CD4-positive, alpha-beta T cell treated with Interleukin-15 for 4 hours (primary cell): ENCODE measurements at places on chromosomes 13 and 19.
A peak's percentile ranks its signal among the peaks of the same experiment; 100 is the strongest.

DNA sequence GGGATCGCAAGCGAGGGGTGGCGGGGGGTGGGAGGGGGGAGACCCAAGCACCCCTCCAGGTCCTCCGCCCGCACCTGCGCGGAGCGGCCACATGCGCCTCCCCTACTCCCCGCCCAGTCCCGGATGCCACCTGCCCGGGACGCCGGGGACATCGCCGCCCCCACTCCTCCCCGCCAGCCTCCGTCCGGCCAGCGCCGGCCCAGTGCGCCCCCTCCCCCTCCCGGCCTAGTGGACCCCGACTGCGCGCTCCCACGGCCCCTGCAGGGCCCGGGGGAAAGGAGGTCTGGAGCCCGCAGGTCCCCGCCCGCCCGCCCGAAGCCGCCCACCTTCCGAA is 263 bp downstream of the RHPN2 start:
- no peak for DNase-seq

GRCh38 chr13:110533771-110534670 is 27.5 kb downstream of the RAB20 start:
- DNase-seq: no peak

- peak; percentile 67 for DNase-seq
Observed at GRCh38 chr13:41054212-41054877, 7.0 kb upstream of the WBP4 start.

GRCh38 chr19:538641-539428 is 5.0 kb upstream of the GZMM start:
- DNase-seq: no peak

- DNase-seq: peak; percentile 66
Observed at GRCh38 chr19:1001538-1002166, 1.4 kb downstream of the GRIN3B start.

DNA sequence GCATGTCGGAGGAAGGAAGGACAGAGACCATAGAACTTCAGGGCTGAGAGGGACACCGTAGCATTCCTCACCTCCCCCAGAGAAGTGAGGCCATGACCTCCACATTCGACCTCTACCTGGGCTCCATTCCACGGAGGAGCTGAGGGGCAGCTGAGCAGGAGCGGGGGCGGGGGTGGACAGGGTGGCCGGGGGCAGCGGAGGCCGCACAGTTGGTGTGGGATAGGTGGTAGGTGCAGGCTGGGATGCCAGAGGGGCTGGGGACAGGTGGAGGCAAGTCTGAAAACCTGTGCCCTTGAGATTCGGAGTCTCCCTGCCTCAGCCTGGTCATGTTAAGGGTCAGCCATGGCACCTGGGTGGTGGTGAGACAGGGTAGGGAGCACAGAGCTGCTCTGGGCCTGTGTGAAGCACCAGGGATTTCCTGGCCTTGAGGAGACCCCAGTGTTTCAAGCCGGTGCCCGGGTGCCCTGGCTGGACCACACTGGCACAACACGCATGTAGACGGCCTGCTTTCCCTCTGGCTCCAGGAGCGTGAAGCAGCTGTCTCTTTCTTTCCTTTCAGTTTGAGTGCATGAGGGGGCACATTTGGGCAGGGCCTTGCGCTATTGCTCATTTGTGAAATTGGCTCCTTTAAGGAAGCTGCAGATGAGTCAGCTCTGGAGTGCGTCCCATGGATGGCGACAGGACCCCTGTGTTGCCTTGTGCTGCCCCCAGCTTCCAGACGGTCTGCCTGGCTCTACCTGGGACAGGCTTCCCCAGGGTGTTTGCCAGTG is 51.8 kb downstream of the TSSK6 start:
- DNase-seq: no peak

DNA sequence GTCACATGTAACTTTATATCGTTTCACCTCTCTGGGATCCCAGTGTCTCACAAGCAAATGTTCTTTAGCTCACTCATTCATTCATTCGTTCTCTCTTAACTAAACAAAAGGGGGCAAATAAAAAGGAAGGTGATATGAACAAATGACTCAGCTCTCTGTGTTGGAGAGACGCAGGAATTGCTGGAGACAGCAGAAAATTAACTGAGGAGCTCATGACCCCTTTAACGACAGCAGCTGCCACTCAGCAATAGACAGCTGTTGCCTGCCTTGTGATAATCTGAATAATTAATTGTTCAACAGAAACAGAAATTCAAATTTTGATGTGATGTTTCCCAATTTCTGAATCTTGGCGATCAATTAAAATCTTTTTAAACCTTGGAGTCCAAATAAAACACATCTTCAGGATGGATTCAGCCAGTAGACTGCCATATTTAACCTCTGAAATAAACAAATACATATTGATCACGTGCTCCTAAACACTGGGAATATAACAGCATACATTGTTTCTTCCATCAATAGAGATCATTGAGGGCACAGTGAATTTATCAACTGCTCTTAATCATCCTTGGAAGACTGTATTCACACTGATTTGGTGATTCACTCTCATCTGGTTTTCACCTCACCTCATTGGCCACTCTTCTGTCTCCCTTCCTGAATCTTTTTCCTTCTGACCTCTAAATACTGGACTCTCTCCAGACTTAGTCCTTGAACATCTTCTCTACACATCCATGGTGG is 63.3 kb downstream of the MBNL2 start:
- DNase-seq: no peak

DNA sequence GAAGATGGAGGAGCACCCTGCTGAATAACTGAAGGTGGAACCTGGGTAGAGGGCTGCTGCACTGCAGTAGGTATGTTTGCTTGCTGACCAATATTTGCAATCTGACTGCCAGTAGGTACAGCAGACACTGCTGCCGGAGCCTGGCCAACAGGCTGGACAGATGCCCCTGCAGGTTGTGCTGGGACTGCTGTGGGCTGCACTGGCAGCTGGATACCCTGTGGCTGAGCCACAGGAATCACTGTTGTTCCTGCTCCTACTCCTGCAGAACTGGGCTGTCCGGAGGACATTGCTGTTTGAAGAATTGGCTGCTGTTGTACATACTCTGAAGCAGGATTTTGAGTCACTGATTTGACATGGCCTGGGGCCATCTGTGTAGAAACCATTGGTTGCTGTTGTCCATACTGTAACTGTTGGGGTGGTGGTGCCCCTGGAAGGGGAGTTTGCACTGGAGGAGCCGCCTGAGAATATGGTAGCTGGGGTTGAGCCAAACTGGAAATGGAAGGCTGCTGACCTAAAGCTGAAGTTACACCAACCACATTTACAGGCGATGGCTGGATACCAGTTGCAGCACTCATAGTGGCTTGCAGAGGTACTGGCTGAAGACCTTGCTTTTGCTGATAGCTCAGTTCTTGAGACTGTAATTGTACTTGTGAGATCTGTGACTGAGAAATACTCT is 2.2 kb downstream of the TSC22D1 start:
- no peak for DNase-seq

- no peak for DNase-seq
Observed at GRCh38 chr13:54592201-54592600, 1563.6 kb downstream of the OLFM4 start.

DNA sequence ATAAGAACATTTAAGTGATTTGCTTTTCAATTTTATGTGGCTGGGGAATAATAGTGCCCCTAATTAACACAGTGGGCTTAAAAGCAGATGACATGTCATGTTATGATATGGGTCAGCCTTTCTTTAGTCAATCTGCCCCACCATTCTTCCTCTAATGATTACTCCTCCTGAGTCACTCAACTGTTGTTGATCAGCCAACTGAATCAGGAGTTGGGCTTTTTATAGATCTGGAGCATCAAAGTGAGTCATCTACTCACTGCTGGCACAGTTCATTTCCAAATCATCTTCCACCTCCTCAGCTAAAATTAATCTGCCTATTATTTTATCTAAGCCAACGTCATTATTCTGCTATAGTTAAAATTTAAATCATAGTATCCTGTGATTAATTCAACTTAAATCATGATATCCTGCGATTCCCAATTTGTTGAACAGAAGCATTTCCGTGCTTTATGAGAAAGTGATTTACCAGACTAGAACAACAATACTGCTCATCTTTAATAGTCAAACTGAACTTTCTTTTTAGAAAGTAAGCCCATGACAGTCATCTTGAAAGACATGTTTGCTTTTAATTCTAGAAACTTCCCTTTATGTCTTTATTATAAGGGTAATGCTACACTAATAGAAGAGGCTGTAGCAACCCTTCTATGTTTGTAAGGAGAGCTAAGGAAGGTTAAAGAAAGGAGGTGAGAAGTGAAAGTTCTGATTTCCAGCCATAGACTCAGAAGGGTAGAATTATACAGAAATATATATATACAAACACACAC is 551.4 kb downstream of the TBC1D4 start:
- DNase-seq: no peak

GRCh38 chr19:18294467-18294864 is 13.0 kb upstream of the JUND start:
- peak; percentile 94 for DNase-seq

DNA sequence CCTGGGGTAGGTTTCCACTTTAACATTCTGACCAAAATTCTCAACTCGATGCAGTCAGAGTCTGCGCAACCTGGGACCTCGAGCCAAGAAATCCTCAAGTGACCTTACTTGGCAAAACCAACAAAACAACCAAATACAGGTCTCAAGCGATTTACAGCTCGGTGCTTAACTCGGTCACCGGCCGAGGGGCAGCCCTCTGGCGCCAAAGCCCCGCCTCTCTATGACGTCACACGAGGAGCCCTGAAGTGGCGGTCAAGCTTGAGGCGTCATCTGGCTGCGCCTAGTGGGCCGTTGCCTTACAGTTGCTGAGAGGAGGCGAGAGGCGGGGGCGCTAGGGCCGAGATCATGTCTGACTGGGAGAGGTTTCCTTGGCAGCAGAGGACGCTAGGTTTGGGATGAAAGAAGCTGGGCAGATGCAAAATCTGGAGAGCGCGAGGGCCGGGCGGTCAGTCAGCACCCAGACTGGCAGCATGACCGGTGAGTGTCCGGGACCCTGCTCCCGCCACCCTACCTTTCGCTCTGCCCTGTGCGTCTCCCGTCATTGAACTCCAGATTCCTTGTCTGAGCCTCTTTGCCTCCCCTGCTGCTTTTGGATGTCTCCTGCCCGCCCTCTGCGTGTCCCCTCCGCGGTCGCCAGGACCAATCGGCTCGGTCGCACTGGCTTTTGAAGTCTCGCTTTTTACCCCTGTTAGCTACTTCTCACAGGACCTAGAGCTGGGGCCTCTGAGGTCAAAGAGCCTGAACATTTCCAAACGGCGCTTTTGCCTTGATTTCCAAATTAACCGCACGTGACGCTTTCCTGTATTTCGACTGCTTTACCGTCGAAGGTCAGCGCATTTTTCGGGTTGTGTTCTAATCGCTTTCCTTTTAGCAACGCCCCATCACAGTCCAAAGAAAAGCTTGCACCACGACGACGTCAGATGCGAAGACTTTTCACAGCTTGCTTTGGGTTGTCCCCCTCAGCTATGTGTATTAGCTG is at the start of gene CDADC1:
CDADC1 (plus strand) TSS at position 283 of the 979 bp plus-strand sequence; CDS start at position 396, 113 bp downstream.
- DNase-seq: peak; percentile 89

DNA sequence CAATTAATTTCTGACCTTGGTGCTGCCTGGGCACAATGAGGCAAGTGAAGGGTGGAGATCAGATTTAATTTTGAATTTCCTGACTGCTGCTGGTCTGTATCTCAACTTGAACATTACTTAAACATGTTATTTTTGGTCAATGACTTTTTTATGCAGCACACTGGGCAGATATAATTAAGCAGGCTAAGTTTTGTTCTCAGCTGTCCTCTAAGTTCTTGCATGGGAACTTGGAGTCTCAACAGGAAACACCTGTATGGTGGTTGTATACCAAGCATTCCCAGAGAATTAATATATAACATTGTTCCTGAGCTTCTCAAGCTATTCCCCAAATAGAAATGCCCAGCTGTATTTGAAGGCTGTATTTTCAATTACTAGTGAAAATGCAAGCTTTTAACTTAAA is 113.5 kb upstream of the EDNRB start:
- DNase-seq: no peak

- DNase-seq: no peak
Observed at GRCh38 chr19:55451163-55451964, 8.3 kb upstream of the SHISA7 start.

GRCh38 chr19:45999653-46000121 is 4.4 kb downstream of the CCDC61 start:
- no peak for DNase-seq

GRCh38 chr13:90089051-90089450 is 1258.4 kb upstream of the MIR17HG start:
- DNase-seq: no peak

GRCh38 chr13:101346161-101346560 is 70.1 kb downstream of the NALCN start:
- DNase-seq: no peak

DNA sequence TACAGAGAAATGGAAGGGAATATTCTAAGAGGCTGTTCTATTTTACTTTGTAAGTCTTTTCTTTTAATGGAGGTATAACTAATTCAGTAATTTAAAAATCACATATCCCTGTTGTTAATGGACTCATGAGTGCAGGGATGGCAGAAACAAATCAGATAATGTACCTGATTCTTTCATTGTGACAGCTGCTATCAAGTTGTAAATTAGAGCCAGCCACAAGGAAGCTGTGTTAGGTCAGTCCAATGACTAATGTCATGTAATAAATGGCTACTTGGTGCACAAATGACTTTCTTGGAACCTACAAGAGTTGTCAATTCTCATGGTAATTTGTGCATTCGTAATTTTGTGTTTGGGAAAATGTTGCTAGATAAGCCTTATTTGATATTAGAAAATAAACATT is 446.4 kb downstream of the DCT start:
- DNase-seq: no peak

GRCh38 chr13:39130301-39130700 is 92.0 kb downstream of the NHLRC3 start:
- no peak for DNase-seq

- peak; percentile 13 for DNase-seq
Observed at GRCh38 chr19:2332341-2333026, 4.0 kb downstream of the SPPL2B start.

DNA sequence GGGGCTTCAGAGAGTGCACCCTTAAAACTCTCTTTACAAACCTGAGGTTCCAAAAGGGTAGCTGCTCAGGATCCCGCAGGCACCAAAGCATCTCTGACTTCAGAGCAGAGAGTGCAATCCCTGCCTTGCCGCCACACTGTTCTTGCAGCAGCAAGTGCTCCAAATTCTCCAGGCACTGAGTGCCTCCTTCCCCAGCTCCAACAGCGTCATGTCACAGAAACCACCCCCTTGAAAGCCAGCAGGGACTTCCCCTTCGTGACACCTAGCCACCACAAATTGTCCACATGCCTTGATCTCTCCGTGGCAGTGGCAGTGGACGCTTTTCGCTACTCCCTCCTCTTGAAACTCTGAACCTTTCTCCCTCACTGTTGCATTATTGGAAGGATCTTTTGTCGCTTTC is 39.9 kb downstream of the MBNL2 start:
- DNase-seq: no peak

- DNase-seq: peak; percentile 39
Observed at GRCh38 chr19:1672038-1672768, 19.8 kb upstream of the TCF3 start.

- peak; percentile 86 for DNase-seq
Observed at GRCh38 chr19:35211545-35212230, 16.9 kb downstream of the FAM187B start.

GRCh38 chr13:33471204-33471603 is 185.6 kb upstream of the STARD13 start:
- no peak for DNase-seq

DNA sequence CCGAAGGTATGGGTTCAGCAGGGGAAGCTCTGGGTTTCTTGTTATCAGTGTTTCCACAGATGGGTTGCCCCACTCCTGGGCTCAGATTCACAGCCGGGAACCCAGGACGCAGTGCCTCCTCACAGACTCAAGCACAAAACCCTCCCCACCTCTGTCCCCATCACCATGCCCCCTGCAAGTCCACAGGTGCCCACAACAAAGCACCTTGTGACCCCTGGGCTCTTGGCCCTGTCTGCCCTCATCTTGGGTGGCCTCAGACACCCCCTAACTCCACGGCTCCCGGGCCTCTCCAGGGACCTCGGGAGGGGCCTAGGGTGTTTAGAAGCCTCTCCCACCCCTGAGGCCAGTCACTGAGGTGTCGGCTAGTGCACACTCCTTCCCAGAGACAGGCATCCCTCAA is 231.7 kb downstream of the TUBA3C start:
- DNase-seq: no peak
